ENCODE measurements at places on chromosomes 16 and 17. TPM values are rescaled to one million over a fixed set of nuclear protein-coding genes. Genes with fewer than 3 reads are reported as not detected.
A peak's percentile ranks its signal among the peaks of the same experiment; 100 is the strongest.

WNT3 gene
- total RNA-seq, result 2.4 TPM

SLFN12L gene
- not detected for total RNA-seq

PABPN1L gene
- not detected for total RNA-seq

ADAP2 gene
- 1.1 TPM for total RNA-seq

SEPTIN12 gene
- total RNA-seq, result 4.4 TPM

C17orf50 gene
- total RNA-seq, result not detected

IGSF6 gene
- total RNA-seq, result not detected

DPEP3 gene
- total RNA-seq, result not detected

- H3K4me3 ChIP-seq, result peak within 1 kb of the TSS; percentile 71
- DNase-seq, result peak; percentile 59
- H3K36me3 ChIP-seq, result no peaks in the 10 kb centered on the region
- H3K27ac ChIP-seq, result no peak within 1 kb of the TSS
- H3K27me3 ChIP-seq, result peaks cover 29% of the 10 kb centered on the region
Measured at GRCh38 chr16:2968738-2969544, at the start of gene PAQR4. TSS of gene PAQR4 (plus strand) at chr16:2969348. CDS start at chr16:2969675, 327 bp downstream.

- H3K4me3 ChIP-seq, result peak overlapping the region; percentile 59
- DNase-seq, result peak; percentile 81
- no peaks in the 10 kb centered on the region for H3K27me3 ChIP-seq
- H3K27ac ChIP-seq, result no peak overlapping the region
- H3K36me3 ChIP-seq, result no peaks in the 10 kb centered on the region
- H3K4me1 ChIP-seq, result peaks cover 11% of the 10 kb centered on the region
Measured at GRCh38 chr16:2673066-2673999, 9.0 kb upstream of the KCTD5 start.

- H3K4me3 ChIP-seq, result no peak overlapping the region
- no peaks in the 10 kb centered on the region for H3K4me1 ChIP-seq
- DNase-seq, result no peak
- H3K27ac ChIP-seq, result no peak overlapping the region
- peaks cover 30% of the 10 kb centered on the region for H3K27me3 ChIP-seq
- H3K36me3 ChIP-seq, result no peaks in the 10 kb centered on the region
Measured at GRCh38 chr16:66290431-66290830, 76.1 kb upstream of the CDH5 start.

GRCh38 chr17:57864273-57864672 is 14.4 kb upstream of the MRPS23 start:
- H3K4me1 ChIP-seq, result peaks cover 37% of the 10 kb centered on the region
- no peak for DNase-seq
- no peak overlapping the region for H3K27ac ChIP-seq
- H3K4me3 ChIP-seq, result no peak overlapping the region
- peaks cover 4% of the 10 kb centered on the region for H3K36me3 ChIP-seq

DNA sequence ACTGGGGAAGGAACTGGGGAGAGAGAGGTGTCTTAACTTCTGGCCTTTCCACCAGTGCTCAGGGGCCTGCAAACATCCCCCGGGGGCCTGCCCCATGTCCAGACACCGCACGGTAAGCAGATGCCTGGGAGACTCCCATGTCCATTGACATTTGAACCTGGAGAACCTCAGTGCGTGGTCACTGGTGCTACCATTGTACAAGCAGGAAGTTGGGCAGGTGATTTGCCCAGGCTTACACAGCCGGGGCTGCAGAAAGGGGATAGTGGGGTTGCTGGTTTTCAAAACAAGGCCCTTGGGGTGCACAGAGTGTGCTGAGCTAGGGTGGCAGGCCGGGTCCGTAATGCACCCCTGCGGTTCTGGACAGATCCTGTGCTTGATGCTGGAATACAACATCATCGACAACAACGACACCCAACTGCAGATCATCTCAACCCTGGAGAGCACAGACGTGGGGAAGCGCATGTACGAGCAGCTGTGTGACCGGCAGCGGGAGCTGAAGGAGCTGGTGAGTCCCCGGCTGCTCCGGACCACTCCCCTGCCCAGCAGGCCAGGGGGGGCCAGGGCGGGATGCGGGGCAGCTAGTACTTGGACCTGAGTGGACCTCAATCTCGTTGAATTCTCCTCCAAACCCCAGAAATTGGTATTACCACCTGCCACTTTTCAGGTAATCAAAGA is 77.7 kb upstream of the PLCG2 start:
- no peaks in the 10 kb centered on the region for H3K36me3 ChIP-seq
- H3K4me1 ChIP-seq, result peaks cover 20% of the 10 kb centered on the region
- H3K27me3 ChIP-seq, result no peaks in the 10 kb centered on the region
- no peak for DNase-seq
- no peak overlapping the region for H3K27ac ChIP-seq
- no peak overlapping the region for H3K4me3 ChIP-seq

- no peaks in the 10 kb centered on the region for H3K36me3 ChIP-seq
- DNase-seq, result peak; percentile 31
- H3K27ac ChIP-seq, result no peak overlapping the region
- H3K27me3 ChIP-seq, result no peaks in the 10 kb centered on the region
- peaks cover 2% of the 10 kb centered on the region for H3K4me1 ChIP-seq
Measured at GRCh38 chr17:18356624-18357023, 6.7 kb downstream of the SHMT1 start.

DNA sequence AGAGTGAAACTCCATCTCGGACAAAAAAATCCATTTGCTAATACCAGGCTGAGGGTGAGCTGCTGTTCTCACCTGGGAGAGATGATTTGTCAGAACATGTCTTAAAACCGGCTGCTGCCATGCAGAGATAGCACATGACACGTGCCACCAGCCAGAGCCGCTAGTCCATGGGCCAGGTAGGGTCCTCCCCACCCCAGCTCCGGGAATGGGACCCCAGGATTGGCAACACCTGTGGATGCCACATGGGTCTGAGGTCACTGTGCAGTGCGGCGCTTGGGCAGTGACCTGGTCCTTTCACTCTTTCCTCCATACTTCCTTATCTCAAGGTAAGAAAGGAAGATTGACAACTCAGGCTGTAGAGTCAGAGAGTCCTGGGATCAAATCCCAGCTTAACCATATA is 393.3 kb upstream of the TNRC6C start:
- no peaks in the 10 kb centered on the region for H3K36me3 ChIP-seq
- no peak overlapping the region for H3K27ac ChIP-seq
- no peaks in the 10 kb centered on the region for H3K4me1 ChIP-seq
- H3K27me3 ChIP-seq, result peaks cover 11% of the 10 kb centered on the region
- DNase-seq, result no peak
- no peak overlapping the region for H3K4me3 ChIP-seq

DNA sequence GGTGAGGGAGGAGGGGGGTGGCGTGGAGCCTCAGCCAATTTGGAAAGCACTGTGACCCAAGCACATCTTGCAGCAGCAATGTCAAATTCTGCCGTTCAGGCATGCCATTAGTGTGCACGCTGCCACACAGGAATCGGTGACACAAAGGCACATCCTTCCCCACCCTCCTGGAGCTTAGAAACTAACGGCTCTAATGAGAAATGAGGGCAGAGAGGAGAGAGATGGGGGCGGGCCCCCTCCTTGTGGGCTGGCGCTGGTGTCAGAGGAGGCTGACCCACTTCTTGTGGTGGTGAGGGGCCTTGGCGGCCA is 94.8 kb downstream of the RTN4RL1 start:
- DNase-seq, result no peak
- no peak overlapping the region for H3K4me3 ChIP-seq
- no peaks in the 10 kb centered on the region for H3K36me3 ChIP-seq
- H3K27ac ChIP-seq, result no peak overlapping the region
- H3K4me1 ChIP-seq, result no peaks in the 10 kb centered on the region
- peaks cover 19% of the 10 kb centered on the region for H3K27me3 ChIP-seq

DNA sequence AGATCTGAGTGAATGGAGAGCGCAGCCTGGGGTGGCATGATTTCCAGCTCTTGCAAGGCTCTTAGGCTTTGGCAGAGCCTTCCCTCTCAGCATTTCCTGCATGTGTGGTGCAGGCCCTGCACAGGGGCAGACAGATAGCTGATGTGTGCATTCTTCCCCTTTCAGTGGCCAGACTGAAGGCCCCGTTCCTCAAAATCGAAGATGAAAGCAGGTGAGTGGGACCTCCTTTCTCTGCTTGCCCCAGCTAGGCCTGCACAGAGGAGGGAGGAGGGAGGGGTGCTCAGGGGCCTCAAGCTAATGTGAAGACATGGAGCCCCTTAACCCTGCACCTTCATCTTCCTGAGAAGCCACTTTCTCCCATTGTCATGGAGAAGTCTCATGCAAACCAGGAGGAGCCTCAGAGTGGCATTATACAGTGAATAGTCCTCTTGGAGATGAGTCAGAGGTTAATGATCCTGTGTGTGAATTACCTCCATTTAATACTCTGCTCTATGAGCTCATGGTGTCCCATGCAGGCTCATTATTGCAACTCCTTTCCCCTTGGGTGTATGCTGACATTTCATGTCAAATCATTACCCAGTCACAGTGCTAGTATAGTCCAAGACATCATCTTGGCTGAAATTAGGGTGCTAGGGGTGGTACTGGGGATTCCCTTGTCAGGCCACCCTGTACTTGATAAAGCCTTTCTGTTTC is 20.4 kb upstream of the ADAM11 start:
- no peak overlapping the region for H3K27ac ChIP-seq
- no peaks in the 10 kb centered on the region for H3K4me1 ChIP-seq
- no peak overlapping the region for H3K4me3 ChIP-seq
- no peaks in the 10 kb centered on the region for H3K27me3 ChIP-seq
- peak; percentile 13 for DNase-seq

DNA sequence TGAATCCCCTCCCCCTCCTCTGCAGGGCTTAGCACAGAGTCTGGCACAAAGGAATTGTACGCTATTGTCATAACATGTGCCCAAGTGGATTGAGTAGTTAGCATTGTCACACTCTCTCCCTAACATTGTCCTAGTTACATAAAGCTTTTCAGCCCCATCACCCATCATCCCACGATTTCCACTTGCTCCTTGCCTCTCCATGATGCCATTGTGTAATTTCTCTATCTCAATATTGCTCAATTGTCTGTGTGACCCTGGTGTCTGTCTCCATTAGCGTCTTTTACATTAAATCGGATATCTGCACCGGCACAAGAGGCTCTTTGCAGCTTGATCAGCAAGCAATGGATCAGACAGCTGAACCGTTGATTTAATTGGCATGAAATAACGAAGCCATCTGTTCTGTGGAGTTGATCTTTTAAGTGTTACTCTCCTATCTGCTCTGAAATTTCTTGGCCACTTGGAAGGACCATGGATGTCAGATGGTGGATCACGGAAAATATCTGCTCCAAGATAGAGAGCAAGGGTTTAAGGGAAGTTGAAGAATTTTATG is 77.0 kb upstream of the HS3ST4 start:
- H3K4me3 ChIP-seq, result no peak overlapping the region
- no peak for DNase-seq
- no peak overlapping the region for H3K27ac ChIP-seq
- H3K4me1 ChIP-seq, result no peaks in the 10 kb centered on the region
- H3K36me3 ChIP-seq, result no peaks in the 10 kb centered on the region
- H3K27me3 ChIP-seq, result no peaks in the 10 kb centered on the region

DNA sequence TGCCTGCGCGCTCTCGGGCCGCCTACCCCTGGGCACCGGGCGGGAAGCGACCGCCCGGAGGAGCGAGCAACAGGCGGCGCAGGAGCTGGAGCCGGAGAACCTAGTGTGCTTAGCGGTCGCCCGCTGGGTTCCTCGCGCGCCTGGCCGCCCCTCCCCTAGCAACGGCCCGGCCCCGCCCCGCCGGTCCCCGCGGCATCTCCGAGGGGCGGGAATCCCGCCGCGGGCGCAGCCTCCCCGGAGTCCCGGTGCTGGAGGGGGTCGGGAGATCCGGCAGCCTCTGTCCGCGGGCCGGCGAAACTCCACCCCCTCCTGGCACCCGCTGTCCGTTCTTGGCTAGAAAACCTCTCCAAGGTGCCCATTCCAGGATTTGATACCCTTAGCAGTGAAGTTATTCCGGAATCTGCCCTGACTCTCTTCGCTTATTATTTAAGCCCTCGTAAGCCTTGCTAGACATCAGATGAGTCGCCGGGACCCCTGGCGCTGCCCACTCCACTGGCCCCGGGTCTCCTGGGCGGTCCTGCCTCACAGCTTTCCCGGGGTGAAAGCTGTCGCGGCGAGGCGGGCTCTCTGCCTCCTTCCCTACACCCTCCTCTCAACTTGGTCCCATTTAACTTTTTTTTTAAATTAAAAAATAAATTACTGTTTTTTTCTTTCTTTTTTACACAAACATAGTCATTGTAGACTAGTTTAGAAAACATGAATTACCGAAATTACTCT is at the start of gene RPRML:
RPRML (minus strand) TSS at position 107 of the 717 bp plus-strand sequence. CDS start 246 bp downstream, outside the sequence.
- peaks cover 12% of the 10 kb centered on the region for H3K4me1 ChIP-seq
- H3K27me3 ChIP-seq, result peaks cover 42% of the 10 kb centered on the region
- H3K4me3 ChIP-seq, result peak within 1 kb of the TSS; percentile 48
- H3K27ac ChIP-seq, result no peak within 1 kb of the TSS
- no peaks in the 10 kb centered on the region for H3K36me3 ChIP-seq

DNA sequence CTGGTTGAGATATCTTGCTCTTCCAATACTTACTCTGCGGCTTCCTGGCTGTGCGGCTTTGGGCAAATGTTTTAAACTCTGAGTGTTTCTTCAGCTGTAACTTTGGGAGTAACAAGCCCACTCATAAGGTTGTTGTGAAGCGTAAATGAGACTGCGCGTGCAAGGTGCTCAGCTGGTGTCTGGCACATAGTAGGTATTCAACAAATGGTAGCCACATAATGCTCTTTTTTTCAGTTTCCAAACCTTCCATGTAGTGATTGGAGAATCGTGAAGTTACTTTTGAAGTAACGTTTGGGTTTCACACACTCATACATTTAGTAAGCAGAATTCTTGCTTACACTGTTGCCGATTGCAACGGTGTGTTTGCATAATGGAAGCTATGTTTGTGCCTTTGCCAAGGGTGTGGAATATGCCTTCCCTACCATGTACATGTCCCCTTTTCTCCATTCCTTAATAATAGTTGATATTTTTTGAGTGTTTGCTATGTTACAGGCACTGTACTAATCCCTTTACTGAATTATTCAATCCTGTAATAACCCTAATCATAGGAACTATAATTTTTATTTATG is 829 bp downstream of the DHRS7B start:
- peaks cover 10% of the 10 kb centered on the region for H3K4me1 ChIP-seq
- H3K36me3 ChIP-seq, result no peaks in the 10 kb centered on the region
- no peaks in the 10 kb centered on the region for H3K27me3 ChIP-seq
- H3K27ac ChIP-seq, result peak overlapping the region; percentile 84
- H3K4me3 ChIP-seq, result peak overlapping the region; percentile 90

DNA sequence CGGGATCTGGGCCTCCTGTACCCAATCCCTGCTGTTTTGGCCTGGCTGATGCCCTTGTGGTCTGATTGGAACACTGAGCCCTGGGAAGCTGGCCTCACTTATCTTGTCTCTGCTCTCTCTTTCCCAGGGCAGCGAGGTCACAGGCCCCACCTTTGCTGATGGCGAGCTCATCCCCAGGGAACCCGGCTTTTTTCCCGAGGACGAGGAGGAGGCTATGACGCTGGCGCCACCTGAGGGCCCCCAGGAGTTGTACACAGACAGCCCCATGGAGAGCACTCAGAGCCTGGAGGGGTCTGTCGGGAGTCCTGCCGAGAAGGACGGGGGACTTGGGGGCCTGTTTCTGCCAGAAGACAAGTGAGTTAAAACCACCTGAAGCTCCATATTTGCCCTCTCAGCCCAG is 126.0 kb downstream of the RAB11FIP4 start:
- no peak overlapping the region for H3K4me3 ChIP-seq
- H3K4me1 ChIP-seq, result no peaks in the 10 kb centered on the region
- no peaks in the 10 kb centered on the region for H3K27me3 ChIP-seq
- H3K36me3 ChIP-seq, result no peaks in the 10 kb centered on the region
- H3K27ac ChIP-seq, result no peak overlapping the region
- no peak for DNase-seq

Measured in astrocyte (in vitro differentiated cells and primary cell).